ENCODE measurements at places on chromosomes 2 and 18. TPM values are rescaled to one million over a fixed set of nuclear protein-coding genes. Genes with fewer than 3 reads are reported as not detected.

The NPPC gene
- total RNA-seq: not detected

The DNER gene
- not detected for total RNA-seq

The DAPL1 gene
- total RNA-seq: not detected

The CRACDL gene
- total RNA-seq: 0.27 TPM

The GREB1 gene
- total RNA-seq: 0.94 TPM

The ITGA6 gene
- 9.0 TPM for total RNA-seq

DNA sequence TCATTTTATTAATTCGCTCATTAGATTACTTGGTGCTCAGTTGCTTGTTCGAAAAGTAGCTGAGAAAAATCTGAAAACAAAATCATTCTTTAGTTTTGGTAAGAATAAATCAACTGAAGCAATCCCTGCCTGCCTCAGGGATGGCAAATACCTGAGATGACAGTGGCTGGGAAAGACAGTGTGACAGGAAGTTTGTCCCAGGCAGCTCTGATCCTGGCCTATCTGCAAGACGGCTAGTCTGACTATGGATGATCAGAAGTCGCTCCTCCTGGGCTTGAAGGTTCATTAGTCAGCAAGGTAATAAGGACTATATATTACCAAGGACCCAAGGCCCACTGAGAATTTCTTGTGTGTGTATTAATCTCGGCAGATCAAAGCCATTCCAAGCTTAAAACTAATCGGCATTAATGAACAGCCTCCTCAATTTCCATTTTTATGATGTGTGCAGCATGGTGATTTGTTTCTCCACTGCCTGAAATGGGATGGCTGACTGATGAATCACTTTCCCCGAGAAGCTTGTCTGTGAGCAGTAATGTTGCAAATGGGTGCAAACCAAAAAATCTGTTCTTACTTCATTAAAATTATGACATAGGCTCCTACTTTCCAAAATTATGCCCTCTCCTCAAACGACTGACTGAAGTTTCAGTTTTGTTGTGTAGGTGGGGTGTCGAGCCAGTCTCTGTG, 199.9 kb downstream of the ACTR3 start:
- H3K27me3 ChIP-seq: no peaks in the 10 kb centered on the region
- no peak for DNase-seq
- H3K36me3 ChIP-seq: no peaks in the 10 kb centered on the region

DNA sequence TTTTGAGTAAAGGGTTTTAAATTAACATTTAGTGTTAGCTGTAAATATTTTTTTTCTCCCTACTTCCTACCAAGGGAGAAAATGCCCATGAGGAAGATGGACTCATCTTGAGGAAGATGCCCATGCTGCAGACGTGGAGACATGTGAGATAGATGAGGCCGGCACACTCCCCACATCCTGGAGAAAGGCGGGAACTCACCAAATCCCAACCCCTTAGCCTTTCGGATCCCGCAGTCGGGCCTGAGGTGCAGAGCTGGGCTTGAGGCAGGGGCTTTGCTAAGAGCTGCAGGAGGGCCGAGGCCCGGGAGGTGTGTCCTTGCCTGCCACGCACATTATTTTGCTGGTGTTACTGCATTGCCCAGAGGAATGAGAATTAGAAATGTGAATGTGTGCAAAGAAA, 137.9 kb downstream of the NAPG start:
- H3K36me3 ChIP-seq: no peaks in the 10 kb centered on the region
- H3K4me1 ChIP-seq: no peaks in the 10 kb centered on the region
- no peak overlapping the region for H3K27ac ChIP-seq
- H3K4me3 ChIP-seq: no peak overlapping the region

GRCh38 chr2:183035954-183036669, 2.1 kb downstream of the NCKAP1 start:
- H3K27ac ChIP-seq: peak overlapping the region; percentile 60
- no peak for DNase-seq
- H3K27me3 ChIP-seq: peaks cover 19% of the 10 kb centered on the region
- H3K4me1 ChIP-seq: peaks cover 30% of the 10 kb centered on the region

GRCh38 chr2:2756886-2757285, 425.8 kb upstream of the MYT1L start:
- no peak overlapping the region for H3K27ac ChIP-seq
- no peak overlapping the region for H3K4me3 ChIP-seq
- no peaks in the 10 kb centered on the region for H3K27me3 ChIP-seq

DNA sequence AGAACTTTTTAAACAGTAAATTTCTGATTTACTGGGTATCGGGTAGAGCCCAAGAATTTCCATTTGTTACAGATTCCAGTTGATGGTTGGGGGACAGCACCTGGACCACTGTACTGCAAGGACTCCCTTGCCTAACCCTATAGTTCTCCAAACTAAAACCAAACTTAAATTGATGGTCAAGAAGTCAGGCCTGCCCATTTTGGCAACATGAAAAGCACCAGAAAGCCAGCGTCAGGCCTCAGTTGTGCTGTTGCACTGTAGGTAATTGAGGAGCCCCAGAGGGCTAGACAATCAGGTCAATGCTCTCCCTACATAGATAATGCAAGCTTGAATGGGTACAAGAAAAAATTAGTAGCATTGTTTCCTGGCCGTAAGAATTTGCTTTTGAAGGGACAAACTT, 40.5 kb downstream of the NOP58 start:
- no peak overlapping the region for H3K27ac ChIP-seq
- peaks cover 34% of the 10 kb centered on the region for H3K36me3 ChIP-seq

DNA sequence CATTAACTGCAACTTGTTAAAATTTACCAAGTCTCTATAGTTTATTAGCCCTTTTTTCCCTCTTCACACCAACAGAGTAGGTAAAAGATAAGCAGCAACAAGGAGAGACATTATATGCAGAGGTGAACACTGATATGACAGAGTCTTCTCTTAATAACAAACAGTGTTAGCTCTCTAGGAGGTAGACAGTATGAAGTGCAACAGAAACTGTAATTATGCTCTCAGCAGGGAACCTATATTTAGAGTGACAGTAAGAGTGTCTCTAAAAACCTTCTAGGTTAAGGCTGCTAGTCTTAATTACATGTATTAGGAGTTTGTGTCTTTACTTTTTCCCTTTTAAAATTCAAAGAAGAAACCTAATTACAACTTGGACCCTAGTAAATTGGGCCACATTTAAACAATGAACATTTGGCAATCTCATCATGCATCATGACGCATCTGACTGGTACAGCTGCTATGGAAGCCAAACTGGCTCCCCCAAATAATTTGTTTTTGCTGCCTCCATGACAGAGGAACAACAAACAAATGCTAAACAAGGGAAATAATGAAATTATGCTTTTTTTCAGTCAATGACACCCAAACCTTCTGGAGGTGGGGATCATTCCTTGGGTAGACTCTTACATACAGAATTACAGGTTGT, 69.9 kb upstream of the MMADHC start:
- H3K4me1 ChIP-seq: no peaks in the 10 kb centered on the region
- H3K27me3 ChIP-seq: no peaks in the 10 kb centered on the region
- H3K36me3 ChIP-seq: no peaks in the 10 kb centered on the region
- no peak overlapping the region for H3K4me3 ChIP-seq

- H3K27me3 ChIP-seq: no peaks in the 10 kb centered on the region
- no peak overlapping the region for H3K27ac ChIP-seq
- H3K36me3 ChIP-seq: no peaks in the 10 kb centered on the region
- no peak overlapping the region for H3K4me3 ChIP-seq
- H3K4me1 ChIP-seq: no peaks in the 10 kb centered on the region
These were observed 34.3 kb upstream of the CD226 start for GRCh38 chr18:69981948-69982347.

DNA sequence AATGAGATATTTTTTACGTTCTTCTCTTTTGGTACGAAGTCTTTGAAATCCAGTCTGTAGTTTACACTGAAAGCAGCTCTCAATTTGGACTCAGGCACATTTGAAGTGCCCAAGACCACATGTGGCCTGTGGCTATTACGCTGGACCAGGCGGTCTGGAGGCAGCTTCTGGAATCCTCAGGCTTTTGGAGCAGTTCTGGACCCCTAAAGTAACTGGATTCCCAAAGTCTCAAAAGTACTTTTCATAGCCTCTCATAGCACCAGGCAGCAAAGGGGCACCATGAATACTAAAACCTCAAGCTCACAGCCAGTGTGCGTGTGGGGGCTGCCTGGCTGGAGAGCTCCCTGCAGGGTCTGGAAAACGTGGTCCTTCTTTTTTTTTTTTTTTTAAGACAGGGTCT, 119.0 kb downstream of the SMAD7 start:
- no peaks in the 10 kb centered on the region for H3K36me3 ChIP-seq
- peaks cover 57% of the 10 kb centered on the region for H3K4me1 ChIP-seq
- DNase-seq: no peak

- no peaks in the 10 kb centered on the region for H3K36me3 ChIP-seq
- no peak overlapping the region for H3K27ac ChIP-seq
- no peaks in the 10 kb centered on the region for H3K4me1 ChIP-seq
- H3K4me3 ChIP-seq: no peak overlapping the region
These were observed 23.4 kb upstream of the LYPD6 start for GRCh38 chr2:149307014-149307413.

GRCh38 chr2:37191253-37191652, 2.8 kb upstream of the SULT6B1 start:
- no peaks in the 10 kb centered on the region for H3K36me3 ChIP-seq
- H3K4me1 ChIP-seq: no peaks in the 10 kb centered on the region
- H3K27me3 ChIP-seq: no peaks in the 10 kb centered on the region
- DNase-seq: no peak

DNA sequence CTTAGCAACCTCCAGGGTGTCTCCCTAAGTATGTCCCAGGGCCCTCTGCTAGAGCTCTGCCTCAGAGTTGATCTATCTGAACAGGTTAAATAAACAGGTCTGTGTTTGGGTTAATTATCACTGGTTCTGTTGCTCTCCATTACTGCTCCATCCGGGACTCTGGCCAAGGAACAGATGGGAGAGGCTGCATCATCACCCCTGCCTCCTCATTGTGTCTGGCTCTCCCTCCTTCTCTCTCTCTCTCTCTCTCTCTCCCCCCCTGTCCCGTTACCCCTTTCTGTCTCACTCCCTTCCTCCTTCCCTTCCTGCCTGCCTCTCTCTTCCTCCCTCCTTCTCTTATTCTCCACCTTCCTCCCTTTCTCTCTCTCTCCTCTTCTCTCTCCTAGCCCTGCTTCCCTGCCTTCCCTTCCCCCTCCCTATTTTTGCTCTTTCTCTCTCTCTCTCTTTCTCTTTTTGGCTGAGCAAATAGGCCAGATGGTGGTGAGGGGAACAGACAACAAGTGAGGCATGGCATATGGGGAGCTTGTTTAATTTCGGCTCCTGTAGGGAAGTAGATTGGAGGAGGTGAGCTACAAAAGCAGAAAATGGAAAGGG, 62.1 kb downstream of the SETBP1 start:
- no peaks in the 10 kb centered on the region for H3K4me1 ChIP-seq
- H3K36me3 ChIP-seq: no peaks in the 10 kb centered on the region
- H3K27ac ChIP-seq: no peak overlapping the region
- no peaks in the 10 kb centered on the region for H3K27me3 ChIP-seq
- no peak for DNase-seq

DNA sequence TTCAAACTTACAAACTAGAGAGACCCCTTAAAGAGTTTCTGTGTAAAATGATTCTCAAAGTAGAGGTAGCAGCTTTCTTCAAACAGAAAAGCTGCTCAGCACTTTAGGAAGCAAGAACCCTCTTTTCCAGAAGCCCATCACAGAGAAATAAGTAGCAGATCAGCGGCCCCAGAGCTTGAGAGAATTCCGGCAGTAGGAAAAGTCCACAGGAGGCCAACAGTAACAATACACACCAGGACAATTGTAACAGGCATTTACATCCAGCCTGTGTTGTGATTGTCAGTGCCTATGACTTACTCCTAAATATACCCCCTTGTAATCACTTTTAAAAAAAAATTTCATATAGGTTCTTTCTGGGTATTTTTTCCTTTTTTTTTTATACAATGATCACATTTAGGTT, 161.4 kb upstream of the ACVR2A start:
- no peaks in the 10 kb centered on the region for H3K4me1 ChIP-seq
- H3K27me3 ChIP-seq: no peaks in the 10 kb centered on the region
- H3K27ac ChIP-seq: no peak overlapping the region
- no peaks in the 10 kb centered on the region for H3K36me3 ChIP-seq
- no peak overlapping the region for H3K4me3 ChIP-seq

Measured in CD8-positive, alpha-beta memory T cell (primary cell).